ENCODE measurements at places on chromosomes 16 and 17.

DNA sequence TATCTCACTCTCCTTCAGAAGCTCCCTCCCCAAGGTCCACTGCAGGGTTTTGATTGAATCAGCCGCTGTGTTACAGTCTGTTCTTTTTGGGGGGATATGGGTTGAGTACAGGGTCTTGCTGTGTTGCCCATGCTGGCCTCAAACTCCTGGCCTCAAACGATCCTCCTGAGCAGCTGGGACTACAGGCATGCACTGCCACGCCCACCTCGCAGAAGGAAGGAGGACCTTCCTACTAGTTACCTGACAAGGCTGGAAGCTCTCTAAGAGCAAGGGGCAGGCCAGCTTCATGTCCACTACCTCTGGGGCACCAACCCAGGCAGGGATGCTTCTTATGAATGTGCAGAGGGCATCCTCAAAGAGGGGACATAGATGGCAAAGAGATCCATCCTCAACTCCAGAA lies 1.9 kb upstream of the MMP28 start:
- no peak for DNase-seq

DNA sequence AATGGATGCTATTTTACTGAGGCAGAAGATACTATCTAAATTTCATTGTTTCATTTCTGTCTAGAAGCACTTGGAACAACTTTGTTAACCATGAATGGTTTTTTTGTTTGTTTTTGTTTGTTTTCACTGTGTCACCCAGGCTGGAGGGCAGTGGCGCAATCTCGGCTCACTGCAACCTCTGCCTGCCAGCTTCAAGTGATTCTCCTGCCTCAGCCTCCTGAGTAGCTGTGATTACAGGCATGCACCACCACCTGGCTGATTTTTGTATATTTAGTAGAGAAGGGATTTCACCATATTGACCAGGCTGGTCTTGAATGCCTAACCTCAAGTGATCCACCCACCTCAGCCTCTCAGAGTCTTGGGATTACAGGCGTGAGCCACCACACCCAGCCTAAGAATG lies 40.5 kb downstream of the ABHD15 start:
- DNase-seq, result no peak

GRCh38 chr17:16212793-16213192 lies 2.5 kb downstream of the NCOR1 start:
- DNase-seq, result no peak

GRCh38 chr16:87791295-87792204 lies 25.8 kb upstream of the KLHDC4 start:
- DNase-seq, result no peak

GRCh38 chr17:33803199-33803685 lies 451.8 kb upstream of the CCL2 start:
- no peak for DNase-seq

Measured in T-helper 17 cell (primary cell).